ENCODE measurements at places on chromosomes 11 and 22.

- no peak for DNase-seq
These were observed 40.6 kb upstream of the KCNQ1OT1 start for GRCh38 chr11:2740275-2740940.

GRCh38 chr11:128299132-128299726 lies 288.1 kb downstream of the ETS1 start:
- DNase-seq = peak; percentile 45

- DNase-seq = no peak
These were observed 142.1 kb downstream of the TRPC6 start for GRCh38 chr11:101441747-101442146.

- DNase-seq = no peak
These were observed 18.8 kb downstream of the IL17REL start for GRCh38 chr22:49993649-49994360.

- no peak for DNase-seq
These were observed 37.2 kb downstream of the CELSR1 start for GRCh38 chr22:46500201-46500600.

GRCh38 chr22:44384563-44385295 lies 72.0 kb upstream of the SHISAL1 start:
- no peak for DNase-seq

GRCh38 chr22:44455963-44456358 lies 42.1 kb downstream of the RTL6 start:
- no peak for DNase-seq

- no peak for DNase-seq
These were observed 105.5 kb downstream of the CCDC83 start for GRCh38 chr11:85960678-85961077.

GRCh38 chr11:12160680-12161079 lies 50.3 kb downstream of the MICAL2 start:
- no peak for DNase-seq

DNA sequence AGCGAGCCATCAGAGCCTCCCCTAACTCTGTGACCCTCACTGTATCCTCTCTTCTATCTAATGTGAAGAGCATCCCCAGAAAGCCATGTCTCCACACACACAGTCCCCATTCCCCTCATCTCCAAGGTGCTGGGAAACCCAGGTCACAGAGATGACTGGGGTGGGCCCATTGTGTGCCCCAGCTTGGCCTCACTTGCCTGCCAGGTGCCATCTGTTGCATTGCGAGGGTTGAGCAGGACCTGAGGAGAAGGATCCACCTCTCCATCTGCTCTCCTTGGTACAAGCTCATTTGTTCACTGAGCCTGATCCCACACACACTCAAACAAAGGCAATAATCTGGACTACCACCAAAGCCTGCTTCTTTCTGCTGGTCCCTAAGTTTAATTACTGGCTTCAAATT lies 118.8 kb downstream of the SPATA19 start:
- no peak for DNase-seq

GRCh38 chr22:29773233-29773632 lies 6.1 kb downstream of the UQCR10 start:
- no peak for DNase-seq

GRCh38 chr11:72924568-72925190 lies 110.5 kb downstream of the ATG16L2 start:
- DNase-seq = no peak

- no peak for DNase-seq
These were observed 67.7 kb upstream of the MYOD1 start for GRCh38 chr11:17651681-17652080.

DNA sequence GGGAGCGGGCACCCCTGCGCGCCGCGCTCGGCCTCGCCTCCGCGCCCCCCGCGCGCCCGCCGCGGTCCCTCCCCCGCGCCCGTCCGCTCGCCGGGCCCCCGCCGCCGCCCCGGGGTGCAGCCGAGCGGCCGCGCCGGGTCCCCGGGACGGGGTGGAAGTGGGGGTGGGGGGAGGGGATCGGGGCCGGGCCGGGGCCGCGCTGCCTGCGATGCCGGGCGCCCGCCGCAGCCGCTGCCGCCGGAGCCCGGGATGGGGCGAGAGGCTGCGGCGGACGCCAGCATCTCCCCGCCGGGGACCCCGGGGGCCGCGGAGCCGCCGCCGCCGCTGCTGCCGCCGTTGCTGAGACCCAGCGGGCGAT lies 365 bp downstream of the MGAT3 start:
- no peak for DNase-seq

DNA sequence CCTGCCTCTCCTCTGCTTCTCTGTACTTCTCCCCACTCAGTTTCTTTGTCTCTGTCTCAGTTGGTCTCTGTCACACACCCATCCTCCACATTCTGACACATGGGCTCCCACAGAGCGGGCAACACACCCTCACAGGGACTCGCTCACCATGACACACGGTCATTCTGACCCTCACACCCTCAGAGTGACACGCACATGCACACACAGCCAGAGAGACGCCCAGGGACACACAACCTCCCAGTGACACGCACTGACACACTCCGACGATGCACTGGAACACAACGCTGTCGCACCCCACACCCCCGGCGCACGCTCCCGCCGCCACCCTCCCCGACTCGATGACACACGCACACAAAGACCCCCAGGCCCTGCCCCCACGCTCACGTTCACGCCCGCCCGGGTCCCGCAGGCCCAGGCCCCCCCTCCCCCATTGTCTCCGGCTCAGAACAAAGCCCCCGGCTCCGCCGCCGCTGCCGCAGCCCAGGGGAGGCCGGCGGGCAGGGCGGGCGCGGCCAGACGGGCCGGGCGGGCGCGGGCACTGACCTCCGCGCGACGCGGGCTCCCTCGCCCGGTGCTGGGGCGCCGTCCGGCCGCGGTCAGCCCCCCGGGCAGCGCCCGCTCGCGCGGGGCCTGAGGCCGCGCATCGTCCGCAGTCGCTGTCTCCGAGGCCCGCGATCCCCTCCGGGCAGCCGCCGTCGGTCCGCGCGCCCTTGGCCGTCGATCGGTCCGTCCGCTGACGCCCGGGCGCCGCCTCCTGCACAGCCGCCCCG lies 404 bp downstream of the DCHS1 start:
- DNase-seq = no peak
